ENCODE measurements at places on chromosomes 2 and 18. TPM values are rescaled to one million over a fixed set of nuclear protein-coding genes. Genes with fewer than 3 reads are reported as not detected.
A peak's percentile ranks its signal among the peaks of the same experiment; 100 is the strongest.

GRCh38 chr2:211730215-211730614 is 808.4 kb downstream of the ERBB4 start:
- DNase-seq = no peak

- no peak for DNase-seq
These were observed 61.3 kb downstream of the TMEM247 start for GRCh38 chr2:46540496-46541331.

HDLBP gene
- 97.5 TPM for total RNA-seq

ZEB2 gene
- total RNA-seq = 76.7 TPM

DNA sequence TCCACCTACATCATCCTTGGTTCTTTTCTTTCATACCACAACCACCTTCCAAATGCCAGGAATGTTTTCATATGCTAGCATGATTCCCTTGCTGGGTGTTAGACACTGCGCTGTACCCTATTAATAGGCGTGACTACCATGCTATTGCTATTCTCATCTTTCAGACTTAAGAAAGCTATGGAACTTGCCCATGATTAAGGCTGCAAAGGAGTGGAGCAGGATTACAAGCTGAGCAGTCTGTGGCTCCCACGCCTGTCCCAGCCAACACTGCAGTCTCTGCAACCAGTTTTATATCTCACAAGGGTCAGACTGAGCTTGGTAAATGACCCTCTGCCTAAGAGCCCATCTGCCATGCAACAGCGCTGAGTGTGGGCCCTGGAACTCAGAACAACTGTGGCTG is 285.7 kb upstream of the POU3F3 start:
- DNase-seq = no peak

DNA sequence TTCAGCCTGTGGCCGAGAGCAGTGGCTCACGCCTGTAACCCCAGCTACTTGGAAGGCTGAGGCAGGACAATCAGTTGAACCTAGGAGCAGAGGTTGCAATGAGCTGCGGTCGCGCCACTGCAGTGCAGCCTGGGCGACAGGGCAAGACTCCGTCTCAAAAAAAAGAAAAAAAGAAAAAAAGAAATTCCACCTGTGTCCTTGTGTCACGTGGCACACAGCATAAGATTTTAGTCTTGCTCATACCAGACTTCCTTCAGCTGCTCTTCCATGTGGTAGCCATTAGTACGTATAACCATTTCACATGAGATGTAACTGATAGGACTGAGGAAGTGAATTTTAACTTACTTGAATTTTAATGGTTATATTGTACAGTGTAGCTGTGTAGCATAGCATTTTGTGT is 4.0 kb downstream of the NOP58 start:
- peak; percentile 50 for DNase-seq

DNA sequence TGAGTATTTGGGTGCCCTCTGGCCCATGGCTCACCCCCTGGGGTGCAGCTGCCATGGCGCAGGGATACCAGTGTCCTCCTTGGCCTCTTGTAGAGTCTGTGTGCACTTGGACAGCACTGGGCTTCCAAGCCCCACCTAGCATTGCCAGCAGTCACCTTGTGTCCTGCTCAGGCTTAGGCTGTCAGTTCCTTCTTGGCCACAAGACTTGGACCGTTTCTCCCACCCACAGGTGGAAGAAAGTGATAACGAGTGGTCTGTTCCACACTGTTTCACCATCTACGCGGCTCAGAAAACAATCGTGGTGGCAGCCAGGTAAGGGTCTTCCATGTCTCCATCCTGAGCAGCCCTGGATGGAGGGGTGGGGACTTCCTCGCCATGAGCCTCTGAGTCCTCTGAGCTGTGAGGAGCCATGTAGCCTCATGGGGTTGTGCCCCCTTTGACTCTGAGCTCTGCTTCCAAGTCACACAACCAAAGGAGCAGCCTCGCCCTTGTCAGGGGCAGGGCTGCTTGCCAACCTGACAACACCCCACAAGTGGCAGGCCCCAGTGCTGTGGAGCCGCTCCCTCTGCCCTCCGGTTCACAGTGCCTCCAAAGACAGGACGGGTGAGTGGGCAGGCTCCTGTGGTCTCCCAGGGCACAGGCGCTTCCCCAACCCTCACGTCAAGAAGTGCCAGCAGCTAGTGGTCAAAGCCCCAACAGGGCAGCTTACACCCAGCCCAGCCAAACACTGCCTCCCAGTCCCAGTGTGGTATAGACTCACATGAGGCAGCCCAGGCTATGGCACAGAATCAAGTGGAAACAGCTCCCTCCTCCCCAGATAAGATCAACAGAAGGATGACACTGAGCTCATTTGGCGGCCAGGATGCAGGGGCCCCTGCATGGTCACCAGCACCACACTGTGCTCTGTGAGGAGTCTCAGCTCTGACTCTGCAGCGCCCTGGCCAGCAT is 18.4 kb downstream of the STK25 start:
- DNase-seq = no peak

GRCh38 chr2:179266271-179266670 is 1.6 kb upstream of the SESTD1 start:
- DNase-seq = no peak

DNA sequence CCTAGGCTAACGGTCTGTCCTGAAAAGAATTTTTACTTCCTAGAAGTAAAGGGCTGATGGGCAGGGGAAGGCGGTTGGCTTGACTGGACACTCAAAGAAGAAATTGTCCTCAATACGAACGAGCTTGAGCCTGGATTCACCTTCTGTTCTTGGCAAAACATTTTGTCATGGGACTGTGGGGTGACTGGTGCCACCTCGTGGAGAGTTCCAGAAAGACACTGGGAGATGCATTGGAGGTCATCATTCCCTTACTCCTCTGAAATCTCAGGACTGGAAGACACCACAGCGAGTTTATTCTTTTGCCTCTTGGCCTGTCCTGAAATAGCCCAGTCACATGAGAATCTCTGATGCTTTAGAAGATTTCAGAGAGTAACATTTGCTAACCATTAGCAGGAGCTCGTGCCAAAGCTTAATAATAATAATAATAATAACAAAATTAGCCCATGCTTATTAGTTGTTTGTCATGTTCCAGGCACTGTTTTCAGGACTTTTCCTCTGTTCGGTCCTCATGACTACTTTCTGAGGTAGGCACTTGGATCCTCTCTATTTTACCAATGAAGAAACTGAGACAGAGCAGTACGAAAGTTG is 44.5 kb downstream of the TMEM182 start:
- DNase-seq = no peak

GRCh38 chr2:48124592-48124991 is 218.3 kb upstream of the FBXO11 start:
- DNase-seq = no peak

SIX3 gene
- not detected for total RNA-seq

CCDC102B gene
- 2.2 TPM for total RNA-seq

DNA sequence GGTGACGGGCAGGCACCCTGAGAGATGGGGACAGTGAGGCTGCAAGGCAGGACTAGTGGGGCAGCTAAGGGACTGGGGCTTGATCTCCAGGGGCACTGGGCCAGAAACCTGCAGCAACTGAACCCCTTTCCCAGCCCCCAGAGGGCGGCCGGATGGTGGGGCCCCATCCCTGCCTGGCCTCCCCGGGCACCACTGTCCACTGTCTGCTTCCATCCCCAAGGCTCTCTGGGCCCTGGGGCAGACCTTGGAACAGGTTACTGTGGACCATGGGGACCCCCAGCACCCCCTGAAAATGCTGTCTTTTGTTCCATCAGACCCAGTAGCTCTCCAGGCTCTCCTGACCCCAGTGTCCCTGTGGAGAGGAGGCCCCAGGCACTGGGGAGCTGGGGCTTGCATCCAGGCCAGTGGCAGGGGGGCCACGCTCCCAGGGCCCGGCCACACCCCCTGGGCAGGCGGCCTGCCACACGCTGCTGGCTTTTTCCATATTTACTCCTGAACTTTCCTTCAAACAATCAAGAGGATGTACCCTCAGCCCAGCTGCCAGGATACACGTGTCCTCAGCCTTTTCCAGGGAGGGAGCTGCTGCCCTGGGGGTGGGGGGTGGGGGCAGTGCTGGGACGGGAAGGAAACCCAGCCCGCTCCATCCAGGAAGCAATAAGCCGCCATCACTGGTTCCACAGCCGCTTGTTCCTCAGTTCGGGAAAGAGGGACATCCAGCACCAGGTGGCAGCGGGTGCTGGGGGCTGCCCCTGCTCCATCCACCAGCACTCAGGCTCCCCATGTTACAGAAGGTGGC is 102.3 kb upstream of the ODC1 start:
- DNase-seq = no peak

DNA sequence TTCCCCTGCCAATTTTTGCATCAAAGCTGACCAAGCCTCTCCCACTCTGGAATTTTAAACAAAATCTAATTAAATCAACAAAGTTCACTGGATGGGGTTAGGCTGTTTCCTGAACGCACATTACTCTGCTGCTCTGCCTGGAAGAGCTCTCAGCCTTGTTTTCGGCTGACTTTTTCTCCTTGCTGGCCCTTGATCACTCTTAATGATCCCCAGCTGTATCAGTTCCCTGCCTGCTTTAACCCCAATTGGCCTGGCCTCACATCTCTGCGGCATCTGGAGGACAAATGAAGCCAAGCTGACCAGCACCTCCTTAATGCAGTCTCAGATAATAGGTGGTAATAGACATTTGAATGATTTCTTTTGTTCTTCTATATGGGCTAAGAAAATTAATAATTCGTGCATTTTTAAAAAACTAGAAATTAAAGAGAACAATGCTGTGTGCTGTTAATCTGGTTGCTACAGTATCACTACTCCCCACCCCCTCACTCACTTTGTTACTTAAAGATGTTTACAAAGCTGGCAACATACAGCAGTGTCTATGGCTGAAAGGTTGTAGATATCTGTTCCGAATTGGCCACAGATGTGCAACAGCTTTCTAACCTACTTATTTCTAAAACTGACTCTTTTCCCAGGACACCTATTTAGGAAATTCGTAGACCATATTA is 415.2 kb upstream of the KCNH7 start:
- DNase-seq = no peak

- no peak for DNase-seq
These were observed 322.1 kb downstream of the CCDC85A start for GRCh38 chr2:56505885-56506284.

PPP1R1C gene
- not detected for total RNA-seq

ASPRV1 gene
- 0.73 TPM for total RNA-seq

GRCh38 chr2:170740660-170741059 is 25.5 kb downstream of the SP5 start:
- no peak for DNase-seq

- no peak for DNase-seq
These were observed 11.4 kb downstream of the CXCR4 start for GRCh38 chr2:136106505-136106904.

IL36G gene
- total RNA-seq = not detected

- DNase-seq = no peak
These were observed 191.0 kb downstream of the GRB14 start for GRCh38 chr2:164430166-164430783.

GRCh38 chr2:43648994-43649701 is 12.1 kb downstream of the PLEKHH2 start:
- DNase-seq = no peak

ABHD1 gene
- total RNA-seq = 1.0 TPM

- DNase-seq = peak; percentile 71
These were observed 675 bp downstream of the PRKD3 start for GRCh38 chr2:37323781-37324535.

DNA sequence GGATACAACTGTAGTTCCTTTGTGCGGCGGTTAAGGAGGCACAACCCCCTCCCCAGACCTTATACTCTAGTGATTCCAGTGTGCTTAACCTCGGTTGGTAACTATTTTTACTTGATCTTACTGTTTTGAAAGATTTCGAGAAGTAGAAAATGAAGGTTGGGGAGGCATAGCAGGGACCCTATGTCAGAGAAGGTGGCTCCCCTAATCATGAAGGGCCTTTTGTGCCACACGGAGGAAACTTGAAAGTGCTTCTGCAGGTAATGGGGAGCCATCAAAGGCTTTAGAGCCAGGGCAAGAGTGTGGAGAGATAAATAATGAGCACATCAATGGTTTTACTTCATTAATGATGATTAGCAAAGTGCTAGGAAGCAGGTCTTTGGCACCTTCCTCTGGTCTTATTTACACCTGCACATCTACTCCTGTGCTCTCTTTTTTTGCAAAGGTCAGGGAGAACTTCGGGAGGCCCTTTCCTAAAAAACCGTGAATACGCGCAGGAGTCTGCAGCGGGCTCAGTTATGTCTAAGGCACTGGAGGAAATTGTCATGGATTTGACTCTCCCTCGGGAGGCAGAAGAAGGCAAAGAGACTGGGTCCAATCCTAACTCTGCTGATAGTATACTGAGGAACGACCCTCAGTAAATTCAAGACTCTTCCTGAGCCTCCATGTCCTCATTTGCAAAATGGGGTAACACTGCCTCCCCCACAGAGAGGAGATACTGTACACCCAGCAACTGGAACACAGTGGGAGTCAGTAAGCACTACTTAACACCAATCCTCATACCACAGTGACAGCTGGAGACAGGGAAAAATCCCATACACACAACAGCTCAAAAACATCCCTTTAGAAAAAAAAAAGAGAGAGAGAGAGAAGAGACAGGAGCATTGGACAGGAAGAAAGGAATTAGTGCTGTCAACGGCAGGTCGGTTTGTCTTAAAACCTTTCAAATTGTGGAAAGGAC is 81.6 kb downstream of the DDX1 start:
- no peak for DNase-seq

GRCh38 chr18:48836806-48837615 is 113.8 kb downstream of the SMAD7 start:
- no peak for DNase-seq

DNA sequence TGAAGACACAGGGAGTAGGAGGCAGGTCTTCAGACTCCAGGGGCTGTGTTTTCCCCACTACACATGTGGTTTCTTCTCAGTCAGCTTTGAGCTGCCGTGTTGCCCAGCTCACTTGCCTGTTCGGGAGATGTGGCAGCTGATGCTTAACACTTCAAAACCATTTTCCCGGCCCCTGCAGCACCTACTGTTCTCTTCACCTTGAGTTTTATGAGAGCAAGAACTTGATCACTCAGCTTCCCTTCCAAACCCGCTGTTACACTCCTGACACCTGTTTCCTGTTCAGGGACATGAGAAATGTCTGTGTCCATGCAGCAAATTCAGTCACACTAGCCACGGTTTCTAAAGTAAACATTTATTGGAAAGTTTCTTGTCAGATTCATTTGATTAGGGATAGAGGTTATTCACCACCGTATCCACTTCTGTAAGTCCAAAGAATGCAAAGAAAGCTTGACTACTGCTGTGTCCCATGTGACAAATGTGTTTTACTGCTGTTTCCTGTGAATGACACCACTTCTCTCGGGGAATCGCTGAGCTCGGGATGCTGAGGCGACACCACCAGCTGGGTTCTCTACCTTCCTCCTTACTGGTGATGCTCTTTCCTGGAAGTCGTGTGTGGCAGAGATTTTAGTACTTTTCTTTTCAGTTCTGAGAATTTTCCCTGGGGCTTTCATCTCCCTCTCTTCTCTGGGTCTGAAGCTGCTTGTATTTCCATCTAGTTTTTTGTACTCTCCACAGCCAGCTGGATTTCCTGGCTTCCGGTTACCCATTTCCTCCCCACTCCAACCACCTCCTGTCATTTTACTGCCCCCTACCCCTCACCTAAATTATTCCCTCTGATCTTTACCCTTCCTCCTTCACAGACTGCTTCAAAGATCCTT is 91.7 kb downstream of the KLF7 start:
- peak; percentile 27 for DNase-seq

GRCh38 chr2:20107776-20108175 is 56.3 kb upstream of the LAPTM4A start:
- DNase-seq = no peak

All from CD8-positive, alpha-beta T cell (primary cell).